ENCODE measurements at places on chromosomes 3 and 15.

DNA sequence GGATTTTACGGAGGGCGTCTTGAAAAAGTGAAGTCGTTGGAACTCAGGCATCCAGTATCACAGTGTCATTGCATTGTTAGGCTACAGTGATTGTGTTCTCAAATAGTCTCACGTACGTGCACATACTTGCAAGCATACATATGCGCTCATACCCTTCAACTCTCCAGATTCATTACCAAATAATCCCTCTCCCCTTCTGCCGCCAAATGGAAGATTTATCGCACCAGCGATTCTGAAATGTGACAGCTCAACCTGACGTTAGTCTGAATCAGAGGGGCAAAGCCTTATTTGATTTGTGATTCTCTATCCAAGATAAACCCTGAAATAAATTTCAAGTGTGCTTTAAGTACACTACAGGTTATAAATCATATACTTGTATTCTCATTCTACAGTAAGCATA lies 119.4 kb downstream of the GADL1 start:
- DNase-seq, result no peak

- DNase-seq, result no peak
Observed at GRCh38 chr3:55648591-55649318, 161.6 kb upstream of the WNT5A start.

GRCh38 chr15:82640672-82641071 lies 6.5 kb downstream of the CPEB1 start:
- DNase-seq, result no peak

DNA sequence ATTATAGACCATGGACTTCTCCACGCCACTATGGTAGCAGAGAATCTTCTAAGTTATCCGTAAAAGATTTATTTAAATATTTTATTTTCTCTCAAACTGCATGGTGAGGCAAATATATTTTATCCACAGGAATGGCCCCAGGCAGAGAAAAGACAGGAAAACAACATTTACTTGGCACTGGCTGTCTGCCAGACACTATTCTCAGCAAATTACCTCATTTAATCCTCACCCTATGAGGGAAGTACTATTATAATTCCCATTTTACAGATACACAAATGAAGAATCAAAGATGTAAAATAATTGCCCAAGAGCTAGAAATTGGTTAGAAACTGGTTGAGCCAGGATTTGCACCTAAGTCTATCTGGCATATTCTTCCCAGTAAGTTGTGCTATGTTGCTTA lies 361.4 kb upstream of the IL12A start:
- no peak for DNase-seq

DNA sequence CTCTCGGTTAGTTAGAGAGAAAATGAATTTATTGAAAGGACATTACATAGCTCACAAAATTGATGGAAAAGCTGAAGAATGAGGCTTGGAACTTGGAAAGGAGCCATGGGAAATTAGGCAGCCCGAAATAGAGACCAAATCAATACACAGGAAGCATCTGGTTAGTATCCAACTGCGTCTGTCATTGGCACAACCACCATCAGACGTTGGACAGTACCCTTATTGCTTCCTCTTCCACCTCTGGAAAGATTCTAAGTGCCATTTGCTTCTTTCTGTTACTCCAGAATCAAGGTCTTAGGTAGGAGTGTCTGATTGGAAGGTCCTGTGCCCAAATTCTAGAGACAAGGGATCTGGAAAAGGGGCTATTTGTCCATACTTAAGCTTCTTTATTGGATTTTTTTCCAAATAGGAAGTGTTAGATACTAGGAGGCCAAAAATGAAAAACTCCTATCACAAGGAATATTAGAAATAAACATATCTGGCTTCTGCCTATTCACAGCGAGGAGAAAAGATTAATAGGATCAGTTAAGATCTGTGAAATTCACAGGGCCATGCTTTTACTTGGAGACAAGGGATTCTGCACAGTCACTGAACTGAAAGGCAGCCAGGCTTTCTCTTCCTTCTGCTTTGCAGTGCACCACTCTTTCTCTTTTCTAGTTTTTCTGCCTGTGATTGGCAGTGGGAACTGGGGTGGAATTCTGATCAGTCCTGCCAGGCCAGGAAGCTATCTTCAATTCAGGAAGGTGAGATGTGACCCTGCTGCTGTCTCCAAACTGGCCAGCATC lies 10.7 kb upstream of the HACD2 start:
- no peak for DNase-seq

DNA sequence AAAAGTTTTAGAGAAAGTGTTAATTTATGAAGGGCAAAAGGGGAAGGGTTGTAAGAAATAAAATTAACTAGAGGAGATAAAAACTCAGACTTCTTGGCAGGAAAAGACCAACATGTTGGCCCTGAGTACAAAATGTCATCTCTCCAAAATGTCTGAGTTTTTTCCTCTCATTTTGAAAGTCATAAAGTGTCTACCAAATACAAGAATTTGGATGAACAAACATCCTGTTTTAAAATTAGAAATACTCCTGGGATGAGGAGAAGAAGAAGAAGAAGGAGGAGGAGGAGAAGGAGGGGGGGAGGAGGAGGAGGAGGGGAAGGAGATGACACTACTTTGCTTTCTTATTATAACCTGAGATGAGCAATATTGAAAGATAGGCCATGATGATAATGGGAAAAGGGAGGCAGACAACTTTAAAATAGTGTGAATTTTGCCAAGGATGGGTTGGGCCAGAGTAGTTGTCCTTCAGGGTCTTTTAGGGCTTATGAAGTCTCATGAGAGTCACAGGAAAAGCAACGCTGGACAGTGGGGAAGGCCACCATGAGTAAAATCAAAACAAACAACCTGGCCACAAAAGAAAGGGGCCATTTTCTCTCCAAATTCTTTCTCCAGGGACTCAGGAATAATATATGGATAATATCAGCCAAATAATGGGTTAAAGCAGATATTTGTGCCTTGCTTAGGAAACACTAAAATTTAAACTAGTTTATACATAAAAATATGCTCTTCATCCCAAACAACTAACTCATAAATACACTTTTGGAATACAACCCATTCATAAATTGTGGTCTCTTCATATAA lies 632.9 kb downstream of the EPHA3 start:
- no peak for DNase-seq

- no peak for DNase-seq
Observed at GRCh38 chr15:52225230-52225629, 34.0 kb upstream of the GNB5 start.

- no peak for DNase-seq
Observed at GRCh38 chr3:41250825-41251224, 51.5 kb downstream of the CTNNB1 start.

- peak; percentile 16 for DNase-seq
Observed at GRCh38 chr3:62051506-62051905, 321.8 kb downstream of the FEZF2 start.

- DNase-seq, result no peak
Observed at GRCh38 chr3:31765871-31766270, 215.2 kb downstream of the OSBPL10 start.

DNA sequence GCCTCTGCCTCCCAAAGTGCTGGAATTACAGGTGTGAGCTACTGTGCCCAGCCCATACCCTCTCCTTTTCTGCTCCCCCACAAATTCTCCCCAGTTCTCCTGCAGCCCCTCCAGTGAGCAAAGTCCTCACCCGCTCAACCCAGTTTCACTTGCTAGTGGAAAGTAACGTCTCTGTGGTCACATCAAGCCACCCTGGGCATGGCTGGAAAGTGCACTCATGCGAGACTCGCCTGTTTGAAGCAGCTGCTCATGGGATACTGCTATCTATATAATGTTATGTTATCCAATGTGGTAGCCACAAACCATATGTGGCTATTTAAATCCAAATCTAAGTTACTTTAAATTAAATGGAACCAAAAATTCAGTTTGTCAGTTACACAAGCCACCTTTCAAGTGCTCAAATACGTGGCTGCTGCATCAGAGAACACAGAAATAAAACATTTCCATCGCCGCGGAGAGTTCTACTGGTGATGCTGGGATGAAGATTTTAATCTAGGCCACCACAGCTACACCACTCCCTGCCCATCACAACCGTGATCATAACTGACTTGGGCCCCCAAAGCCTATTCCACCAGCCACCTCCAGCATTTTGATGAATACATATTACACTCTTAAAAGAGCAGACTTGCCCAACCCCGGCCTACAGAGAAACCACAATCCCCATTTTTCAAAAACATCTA lies 119.4 kb downstream of the LIPC start:
- DNase-seq, result no peak

DNA sequence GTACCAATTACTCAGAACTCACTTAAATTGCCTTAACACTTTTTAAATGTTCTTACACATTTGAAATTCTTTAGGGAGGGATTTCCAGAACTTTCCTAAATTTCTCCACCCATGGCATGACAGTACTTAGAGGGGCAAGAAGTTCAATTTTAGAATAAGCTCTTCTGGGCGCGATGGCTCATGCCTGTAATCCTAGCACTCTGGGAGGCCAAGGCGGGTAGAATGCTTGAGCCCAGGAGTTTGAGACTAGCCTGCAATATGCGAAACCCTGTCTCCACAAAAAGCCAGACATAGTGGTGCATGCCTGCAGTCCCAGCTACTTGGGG lies 10.6 kb downstream of the FAM131A start:
- DNase-seq, result no peak

DNA sequence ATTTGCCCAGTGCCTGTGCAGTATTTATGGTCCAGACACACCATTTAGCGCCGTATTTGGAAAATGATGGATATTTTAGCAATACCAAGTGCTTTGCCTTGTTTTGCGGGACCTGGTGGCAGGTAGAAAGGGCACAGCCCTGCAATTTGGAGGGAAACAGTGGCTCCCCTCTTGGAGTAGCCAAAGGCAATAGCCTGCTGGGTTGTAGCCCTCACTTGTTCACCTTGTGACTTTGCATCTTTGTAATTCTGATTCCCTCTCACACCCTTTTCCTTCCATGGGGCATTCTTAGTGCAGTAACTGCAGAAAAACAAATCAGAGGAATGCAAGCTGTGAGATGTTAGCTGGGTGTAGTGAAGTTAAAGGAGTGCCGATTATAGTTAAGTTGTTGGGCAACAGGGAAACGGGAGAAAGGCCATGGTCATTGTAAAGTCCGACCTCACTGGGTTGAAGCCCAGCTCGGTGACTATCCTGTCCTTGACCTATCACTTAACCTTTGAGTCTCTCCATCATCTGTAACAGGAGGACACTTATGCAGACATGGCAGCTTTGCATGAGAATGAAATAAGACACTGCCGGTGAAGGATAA lies 131.0 kb upstream of the KLHL25 start:
- no peak for DNase-seq

- no peak for DNase-seq
Observed at GRCh38 chr15:96234109-96234892, 96.2 kb upstream of the NR2F2 start.

DNA sequence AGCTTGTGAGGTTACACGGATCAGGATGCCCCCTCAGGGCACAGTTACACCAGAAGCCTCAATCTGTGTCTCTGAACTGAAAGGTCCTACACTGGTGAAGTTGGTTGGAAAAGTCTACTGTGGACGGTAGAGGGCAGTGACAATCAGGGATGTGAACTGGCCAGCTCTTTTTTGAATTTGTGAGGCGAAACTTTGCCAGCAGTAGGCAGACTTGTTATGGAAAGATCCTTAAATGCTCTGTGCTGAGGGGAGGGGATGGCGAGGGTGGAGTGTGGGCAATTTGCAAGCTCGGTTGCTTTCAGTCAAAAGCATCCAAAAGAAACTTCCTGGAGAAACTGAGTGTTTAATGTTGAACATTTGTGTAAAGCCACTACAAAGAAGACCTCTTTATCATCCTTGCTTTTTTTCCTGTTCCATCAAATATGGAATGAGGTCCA lies 127.4 kb upstream of the ABHD17C start:
- DNase-seq, result peak; percentile 93

- no peak for DNase-seq
Observed at GRCh38 chr15:71808311-71809020, 1.9 kb upstream of the NR2E3 start.

DNA sequence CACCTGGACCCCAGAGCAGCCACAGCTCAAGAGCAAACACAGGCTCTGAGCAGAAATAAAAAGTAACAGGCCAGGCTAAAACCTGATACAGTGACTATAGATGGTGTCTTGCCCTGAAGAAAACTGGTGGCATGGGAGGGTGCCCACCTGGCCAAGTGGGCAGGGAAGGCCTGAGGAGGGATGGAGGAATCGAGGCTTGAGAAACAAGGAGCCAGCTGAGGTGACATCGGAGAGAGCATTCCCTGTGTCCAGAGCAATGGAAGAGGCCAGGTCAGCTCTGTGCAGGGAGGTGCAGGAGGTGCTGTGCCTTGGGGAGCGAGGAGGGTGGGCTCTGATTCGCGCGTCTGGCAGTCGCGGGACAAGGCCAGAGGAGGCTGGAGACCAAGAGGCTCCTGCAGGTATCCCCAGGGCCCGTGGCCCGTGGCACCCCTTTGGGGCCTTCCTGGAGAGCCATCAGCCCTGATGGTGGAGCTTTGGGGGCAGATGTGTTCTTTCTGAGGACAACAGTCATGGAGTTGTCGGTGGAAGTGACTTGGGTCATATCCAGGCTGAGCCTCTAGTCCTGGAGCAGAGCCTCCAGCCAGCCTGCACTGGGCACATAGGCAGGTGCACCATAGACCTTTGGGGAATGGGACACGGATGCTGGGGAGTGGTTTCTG lies 56.1 kb downstream of the PLXNA1 start:
- no peak for DNase-seq

- DNase-seq, result peak; percentile 40
Observed at GRCh38 chr3:144821583-144821982, 850.0 kb downstream of the DIPK2A start.

- DNase-seq, result no peak
Observed at GRCh38 chr3:124461126-124461525, 269.1 kb upstream of the UMPS start.

GRCh38 chr3:45741247-45741646 lies 52.1 kb downstream of the SACM1L start:
- no peak for DNase-seq
